ENCODE measurements at places on chromosomes 1 and 21. TPM values are rescaled to one million over a fixed set of nuclear protein-coding genes. Genes with fewer than 3 reads are reported as not detected.

The ZNF593OS gene
- polyA plus RNA-seq, result 1.3 TPM

The ITGB2 gene
- 18.8 TPM for polyA plus RNA-seq

The G0S2 gene
- polyA plus RNA-seq, result 12.7 TPM

DNA sequence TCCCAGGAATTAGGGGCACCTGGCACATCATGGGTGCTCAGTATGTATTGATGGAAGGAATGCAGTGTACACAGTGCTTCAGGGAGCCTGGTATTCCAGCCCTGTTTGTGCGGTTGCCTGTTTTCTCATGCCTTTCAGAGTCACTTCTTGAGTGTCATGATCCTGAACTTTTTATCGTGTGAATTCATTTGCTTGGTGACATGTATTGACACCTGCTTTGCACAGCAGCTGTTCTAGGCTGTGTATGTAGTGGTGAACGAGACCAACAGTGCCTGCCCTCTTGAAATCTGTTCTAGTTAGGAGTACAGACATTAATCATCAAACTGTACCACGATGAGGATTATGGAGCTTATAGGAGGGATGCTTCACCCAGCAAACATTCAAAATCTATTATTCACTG lies 6.1 kb downstream of the HTR6 start:
- no peak for DNase-seq

The AIRE gene
- polyA plus RNA-seq, result 0.26 TPM

- peak; percentile 18 for DNase-seq
Observed at GRCh38 chr1:7207875-7208646, 422.8 kb downstream of the CAMTA1 start.

DNA sequence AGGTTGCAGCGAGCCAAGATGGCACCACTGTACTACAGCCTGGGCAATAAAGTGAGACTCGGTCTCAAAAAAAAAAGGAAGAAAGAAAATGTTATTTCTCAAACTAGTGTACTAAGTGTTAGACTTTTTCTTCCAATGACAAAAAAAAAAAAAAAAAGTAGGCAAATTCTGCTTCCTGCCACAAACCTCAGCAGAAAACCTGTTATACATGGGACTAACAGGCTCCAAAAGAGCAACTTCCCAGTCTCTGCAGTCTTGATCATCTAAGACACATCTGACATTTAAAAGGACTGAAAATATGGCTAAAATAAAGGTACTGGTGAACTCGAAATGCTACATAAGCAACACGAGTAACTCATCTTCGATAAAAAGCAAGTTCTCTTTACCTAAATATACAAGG lies 59.6 kb downstream of the HSF2BP start:
- DNase-seq, result no peak

GRCh38 chr1:91148641-91149069 lies 126.8 kb upstream of the ZNF644 start:
- DNase-seq, result no peak

DNA sequence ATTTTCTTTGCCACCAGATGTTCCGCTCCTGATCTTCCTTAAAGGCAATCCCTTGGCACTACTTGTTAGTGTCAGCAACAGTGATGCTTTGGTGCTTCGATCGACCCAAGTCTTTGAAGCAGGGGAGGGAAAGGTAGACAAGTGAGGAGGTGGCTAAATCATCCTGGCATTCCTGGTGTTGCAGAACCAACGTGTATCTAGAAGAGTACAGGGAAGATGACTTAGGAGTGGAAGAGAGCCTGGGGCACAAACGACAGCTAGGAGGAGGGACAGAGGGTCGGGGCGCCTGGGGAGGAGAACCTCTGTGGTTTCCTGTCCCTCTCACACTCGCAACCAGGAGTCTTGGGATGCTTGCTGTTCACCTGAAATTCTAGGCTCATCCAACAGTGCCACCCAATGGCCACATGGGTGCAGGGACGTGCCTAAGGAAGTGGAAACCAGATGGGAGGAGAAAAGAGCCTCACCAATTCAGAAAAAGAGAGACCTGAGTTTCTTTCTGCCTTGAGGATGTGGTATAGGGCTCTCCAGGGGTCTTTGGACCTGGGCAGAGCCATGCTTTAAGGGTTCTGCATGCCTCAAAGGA lies 9.5 kb upstream of the KCNA2 start:
- peak; percentile 39 for DNase-seq

DNA sequence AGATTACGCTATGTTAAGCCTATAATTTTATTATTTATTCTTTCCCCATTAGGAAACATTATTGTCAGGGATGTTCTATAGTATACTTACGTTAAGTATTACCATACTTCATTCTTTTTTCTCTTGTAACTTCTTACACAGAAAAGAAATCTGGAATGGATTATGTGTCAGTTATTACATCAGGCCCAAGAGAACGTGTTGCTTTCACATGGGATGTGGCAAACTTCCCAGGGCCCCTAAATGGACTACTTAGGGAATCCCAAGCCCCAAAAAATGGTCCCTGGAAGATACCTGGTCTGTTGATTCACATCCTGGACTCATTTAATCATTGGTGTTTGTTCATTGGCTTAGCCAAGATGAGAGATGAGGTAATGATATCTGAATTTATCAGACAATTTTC lies 249.8 kb downstream of the NRIP1 start:
- no peak for DNase-seq

DNA sequence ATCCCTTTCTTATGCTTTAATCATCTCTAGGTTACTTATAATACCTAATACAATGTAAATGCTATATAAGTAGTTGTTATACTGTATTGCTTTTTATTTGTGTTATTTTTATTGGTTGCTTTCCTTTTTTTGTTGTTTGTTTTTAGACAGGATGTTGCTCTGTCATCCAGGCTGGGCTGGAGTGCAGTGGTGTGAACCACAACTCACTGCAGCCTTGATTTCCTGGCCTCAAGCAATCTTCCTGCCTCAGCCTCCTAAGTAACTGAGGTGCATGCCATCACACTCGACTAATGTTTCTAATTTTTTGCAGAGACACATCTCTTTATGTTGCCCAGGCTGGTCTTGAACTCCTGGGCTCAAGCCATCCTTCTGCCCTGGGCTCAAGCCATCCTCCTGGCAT lies 26.9 kb downstream of the KRTAP19-8 start:
- no peak for DNase-seq

- no peak for DNase-seq
Observed at GRCh38 chr1:4006676-4007374, 106.8 kb upstream of the C1orf174 start.

The CD164L2 gene
- polyA plus RNA-seq, result 0.26 TPM

- no peak for DNase-seq
Observed at GRCh38 chr1:111142356-111142975, 2.4 kb downstream of the CEPT1 start.

DNA sequence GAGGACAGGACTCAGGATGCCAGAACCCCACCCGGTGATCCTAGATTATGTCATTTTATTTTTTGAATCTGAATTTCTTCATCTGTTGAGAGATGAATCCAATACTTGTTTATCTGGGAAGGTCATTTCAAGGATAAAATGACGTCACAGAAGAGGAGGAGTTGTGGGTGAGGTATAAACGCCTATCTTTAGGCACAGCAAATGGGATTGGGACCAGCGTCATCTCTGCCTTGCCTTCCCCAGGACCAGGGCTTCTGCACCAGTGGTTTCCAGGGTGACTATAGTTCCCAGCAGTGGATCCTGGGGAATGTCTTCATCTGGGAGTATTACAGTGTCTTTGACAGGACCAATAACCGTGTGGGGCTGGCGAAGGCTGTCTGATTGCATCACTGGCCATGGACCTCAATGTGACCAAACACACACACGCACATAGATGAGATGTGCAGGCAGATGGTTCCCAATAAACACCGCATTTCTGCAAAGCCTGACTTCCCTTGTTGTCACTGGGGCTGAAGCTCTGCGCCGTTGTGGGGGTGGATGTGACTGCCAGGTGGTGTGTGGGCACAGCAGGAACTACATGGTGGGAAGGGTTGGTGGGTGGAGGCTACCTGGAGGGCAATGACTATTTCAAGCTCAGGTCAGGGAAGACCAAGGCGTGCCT lies 28.1 kb downstream of the KCNA10 start:
- DNase-seq, result no peak

GRCh38 chr1:92485381-92486250 lies 1.1 kb downstream of the GFI1 start:
- DNase-seq, result no peak

DNA sequence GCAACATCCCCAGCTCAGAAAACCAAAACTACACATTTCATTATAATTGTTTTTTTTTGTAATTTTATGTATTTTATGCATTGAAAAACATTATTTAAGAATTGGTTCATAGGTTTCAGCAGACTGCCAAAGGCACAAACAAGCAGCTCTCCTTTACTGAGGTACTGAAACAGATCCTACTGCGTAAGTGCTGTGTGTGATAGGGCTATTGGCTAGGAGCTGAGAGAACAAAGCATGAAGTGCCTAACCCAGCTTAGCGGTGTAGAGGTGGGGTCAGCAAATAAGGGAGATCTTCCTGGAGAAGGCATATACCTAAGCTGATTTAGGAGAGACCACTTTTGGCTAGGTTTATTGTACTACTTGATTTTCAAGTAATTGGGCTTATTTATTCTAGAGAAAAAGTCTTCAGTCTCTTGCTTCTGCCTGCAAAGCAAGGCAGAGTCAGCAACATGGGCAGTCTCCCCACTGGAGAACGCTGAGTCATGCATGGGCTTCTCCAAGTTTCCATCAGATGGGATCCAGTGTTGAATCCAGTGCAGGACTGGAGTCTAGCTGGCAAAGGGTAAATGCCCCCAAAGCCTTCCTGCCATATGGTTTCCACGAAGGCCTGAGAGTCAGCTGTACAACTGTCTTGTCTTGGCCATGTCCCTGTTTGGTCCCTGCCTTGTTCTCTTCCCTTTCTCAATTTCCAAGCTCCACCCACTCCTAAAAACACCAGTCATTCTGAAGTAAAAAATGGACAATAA lies 18.0 kb upstream of the YTHDF2 start:
- no peak for DNase-seq

GRCh38 chr1:119159966-119160365 lies 19.5 kb upstream of the WARS2 start:
- DNase-seq, result no peak

The KANK4 gene
- polyA plus RNA-seq, result 19.3 TPM

DNA sequence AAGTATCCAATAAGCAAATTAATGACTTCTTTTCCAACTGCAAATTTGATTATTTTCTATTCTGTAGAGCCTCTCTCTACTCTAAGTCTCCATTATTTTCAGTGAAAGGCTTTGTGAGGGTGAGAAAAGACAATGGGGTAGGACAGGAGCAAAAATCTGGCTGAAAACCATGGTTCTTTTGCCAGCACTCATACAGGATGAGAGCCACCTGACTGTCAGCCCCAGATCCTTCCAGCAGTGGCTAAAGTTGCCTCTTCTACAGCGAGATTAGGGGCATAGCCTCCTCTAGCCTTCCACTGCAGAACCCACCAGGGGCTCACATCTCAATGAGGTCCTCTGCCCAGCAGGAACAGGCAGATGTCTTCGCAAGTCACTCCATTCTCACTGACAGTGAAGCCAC lies 23.7 kb downstream of the NMNAT2 start:
- DNase-seq, result no peak

The CFHR3 gene
- 0.26 TPM for polyA plus RNA-seq

- no peak for DNase-seq
Observed at GRCh38 chr1:71861022-71861421, 421.3 kb downstream of the NEGR1 start.

DNA sequence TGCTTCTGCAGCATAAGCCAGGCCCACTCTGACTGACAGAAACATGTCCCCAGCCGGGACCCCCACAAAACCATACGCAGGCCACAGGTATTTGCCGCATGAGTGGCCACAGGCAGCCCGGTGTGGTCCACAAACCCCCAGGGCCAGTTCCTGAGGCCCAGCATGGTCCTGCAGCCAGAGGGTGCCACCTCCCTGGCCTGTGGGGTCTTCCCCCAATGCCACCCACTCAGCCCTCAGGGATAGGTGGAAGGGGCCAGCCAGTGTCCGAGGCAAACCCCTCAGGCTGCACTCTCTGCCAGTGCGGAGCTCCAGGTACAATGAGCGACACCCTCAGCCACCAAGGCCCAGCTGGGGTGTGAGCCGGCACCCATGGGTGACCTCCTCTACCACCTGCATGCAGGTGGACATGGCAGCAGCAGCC lies 43.5 kb downstream of the UBE2G2 start:
- DNase-seq, result no peak

DNA sequence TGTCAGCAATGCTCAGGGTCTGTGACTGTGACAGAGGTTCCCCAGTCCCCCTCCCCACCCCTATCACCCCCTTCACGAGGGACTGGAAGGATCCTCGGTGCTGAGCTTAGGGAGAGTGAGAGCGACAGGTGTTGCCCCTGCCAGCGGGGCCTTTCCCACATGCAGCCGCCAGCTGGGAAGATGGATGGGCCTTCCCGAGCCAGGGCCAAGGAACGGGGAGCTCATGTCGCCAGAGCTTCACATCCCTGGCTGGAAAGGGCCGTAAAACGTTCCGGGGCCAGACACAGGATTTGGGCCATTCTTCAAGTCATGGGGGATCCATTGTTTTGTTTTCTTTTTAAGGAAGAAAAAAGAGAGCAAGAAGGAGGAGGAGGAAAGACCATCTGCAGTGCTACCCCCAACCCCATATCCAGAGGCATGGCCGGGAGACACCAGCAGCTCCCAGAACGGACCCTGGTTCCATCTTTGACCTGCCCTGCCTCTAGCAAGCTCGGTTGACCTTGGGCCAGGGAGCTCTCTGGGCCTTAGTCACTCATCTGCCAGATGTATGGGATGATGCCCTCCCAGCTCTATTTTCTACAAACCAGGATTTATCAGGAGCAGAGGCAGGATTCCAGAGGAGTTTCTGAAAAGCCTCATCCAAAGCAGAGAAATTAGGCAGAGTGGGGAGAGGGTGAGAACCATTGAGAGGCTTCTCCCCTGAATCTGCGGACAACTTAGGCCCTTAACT lies 54.1 kb downstream of the TAS1R2 start:
- DNase-seq, result no peak

The MAGI3 gene
- polyA plus RNA-seq, result 23.3 TPM

- no peak for DNase-seq
Observed at GRCh38 chr1:177744906-177745305, 225.0 kb downstream of the SEC16B start.

- DNase-seq, result peak; percentile 18
Observed at GRCh38 chr1:219837274-219837993, 90.9 kb downstream of the SLC30A10 start.

DNA sequence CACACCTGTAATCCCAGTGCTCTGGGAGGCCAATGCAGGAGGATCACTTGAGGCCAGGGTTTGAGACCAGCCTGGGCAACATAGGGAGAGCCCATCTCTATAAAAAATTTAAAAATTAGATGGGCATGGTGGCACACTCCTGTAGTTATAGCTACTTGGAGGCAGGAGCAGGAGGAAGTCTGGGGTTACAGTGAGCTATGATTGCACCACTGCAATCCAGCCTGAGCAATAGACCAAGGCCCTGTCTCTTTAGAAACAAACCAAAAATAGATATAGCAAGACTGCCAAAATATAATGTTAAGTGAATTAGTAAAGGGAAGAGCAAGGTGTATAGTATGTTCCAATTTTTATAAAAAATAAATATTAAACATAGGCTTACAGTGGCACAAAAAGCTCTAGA lies 28.8 kb downstream of the PLEKHO1 start:
- DNase-seq, result no peak
